ENCODE measurements at places on chromosomes 11 and 22. TPM values are rescaled to one million over a fixed set of nuclear protein-coding genes. Genes with fewer than 3 reads are reported as not detected.

The KCNJ1 gene
- not detected for total RNA-seq

The EMID1 gene
- 1.1 TPM for total RNA-seq

The IGF2 gene
- total RNA-seq = 42.0 TPM

The ALX4 gene
- not detected for total RNA-seq

The BCO2 gene
- total RNA-seq = 10.5 TPM

Data from epithelial cell of alveolus of lung (primary cell).